GM10248 (cell line): ENCODE measurements at places on chromosomes 11 and 22.
A peak's percentile ranks its signal among the peaks of the same experiment; 100 is the strongest.

DNA sequence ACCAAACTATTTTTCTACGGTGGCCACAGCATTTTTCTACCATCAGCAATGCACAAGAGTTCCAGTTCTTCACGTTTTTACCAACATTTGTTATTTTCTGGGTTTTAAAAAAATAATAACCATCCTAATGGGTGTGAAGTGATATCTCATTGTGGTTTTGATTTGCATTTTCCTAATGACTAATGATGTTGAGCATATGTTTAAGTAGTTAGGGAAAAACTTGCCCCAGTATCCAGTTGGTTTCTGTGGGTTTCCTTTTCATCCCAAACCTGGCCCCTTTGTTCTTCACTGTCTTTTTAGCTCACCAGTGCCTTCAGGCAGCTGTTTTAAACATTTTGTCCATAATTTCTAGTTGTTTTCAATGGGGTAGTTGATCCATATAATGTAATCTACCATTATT is 14.7 kb upstream of the PTS start:
- DNase-seq, result no peak

DNA sequence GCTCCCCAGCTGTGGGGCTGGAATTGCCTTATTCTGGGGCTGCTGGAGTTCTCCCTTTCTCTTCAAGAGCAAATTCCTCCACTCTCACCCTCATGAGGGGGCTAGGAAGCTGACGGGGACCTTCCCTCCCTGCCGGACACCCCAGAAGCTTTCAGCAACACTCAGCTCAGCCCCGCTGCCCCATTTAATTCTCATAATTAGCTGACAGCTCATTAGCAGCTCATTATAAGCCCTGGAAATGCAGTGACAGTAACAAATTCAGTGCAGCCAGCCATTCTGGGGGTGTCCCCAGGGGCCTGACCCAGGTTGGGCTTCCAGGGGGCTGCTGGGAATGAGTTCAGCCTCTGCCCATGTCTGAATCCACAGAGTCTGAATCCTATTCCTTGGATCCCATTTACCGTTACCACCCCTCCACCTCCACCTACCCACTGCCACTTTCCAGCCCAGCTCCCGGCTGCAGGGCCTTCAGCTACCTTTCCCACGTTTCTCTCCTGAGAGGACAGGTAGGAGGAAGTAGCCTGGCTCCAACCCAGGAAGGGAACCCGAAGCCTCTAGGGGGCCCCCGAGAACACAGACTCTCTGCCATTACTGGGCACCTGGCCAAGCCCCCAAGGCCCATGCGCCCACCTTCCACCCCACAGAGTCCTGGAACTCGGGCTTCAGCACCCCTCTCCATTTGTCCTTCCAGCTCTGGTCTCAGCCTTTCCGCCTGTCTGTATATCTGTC is 101.7 kb upstream of the LMO1 start:
- no peak for DNase-seq

GRCh38 chr11:100031973-100032372 is 655.1 kb upstream of the ARHGAP42 start:
- no peak for DNase-seq

GRCh38 chr11:75561426-75562047 is 516 bp upstream of the SERPINH1 start:
- no peak for DNase-seq

DNA sequence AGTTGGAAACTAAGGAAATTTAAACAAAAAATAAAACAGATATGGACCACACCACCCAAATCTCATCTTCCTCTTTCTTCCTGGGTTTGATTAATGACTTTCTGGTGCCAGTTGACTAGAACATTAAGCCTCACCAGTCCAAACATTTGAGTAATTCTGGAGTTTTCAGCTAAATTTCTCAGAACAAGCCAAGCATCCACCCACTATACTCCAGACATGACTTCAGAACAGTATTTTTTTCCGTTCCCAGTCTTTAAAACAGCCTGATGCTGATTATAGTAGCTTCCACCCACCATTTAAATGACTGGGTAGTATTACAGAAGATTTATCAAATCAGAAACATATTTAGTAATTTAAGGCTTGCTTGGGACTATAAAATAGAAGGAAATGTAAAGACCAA is 230.9 kb upstream of the UBASH3B start:
- DNase-seq, result no peak

GRCh38 chr22:40235308-40235707 is 57.6 kb downstream of the TNRC6B start:
- no peak for DNase-seq

GRCh38 chr22:44180706-44181032 is at the start of gene PARVG:
PARVG (plus strand) TSS chr22:44180925; CDS start chr22:44183330, 2,405 bp downstream.
- DNase-seq, result peak; percentile 84

- no peak for DNase-seq
These were observed 18.6 kb upstream of the PARVB start for GRCh38 chr22:44005524-44005923.

DNA sequence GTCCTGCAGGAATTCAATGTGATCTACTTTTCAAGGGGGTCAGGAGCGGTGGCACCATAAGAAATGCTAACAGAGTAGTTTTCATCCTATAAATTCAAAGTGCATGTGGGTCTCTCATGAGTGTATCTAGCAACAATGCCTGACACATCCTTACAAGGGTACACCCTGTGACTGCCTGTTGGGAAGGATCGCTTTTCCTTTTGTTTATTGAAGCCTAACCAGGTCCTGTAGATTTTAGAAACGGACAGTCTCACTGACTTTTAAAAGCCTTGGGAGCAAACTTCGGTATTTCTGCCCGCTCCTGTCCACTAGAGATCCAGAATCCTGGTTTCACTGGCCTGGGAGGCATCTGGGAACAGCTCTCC is 102.4 kb downstream of the MICAL2 start:
- DNase-seq, result no peak

DNA sequence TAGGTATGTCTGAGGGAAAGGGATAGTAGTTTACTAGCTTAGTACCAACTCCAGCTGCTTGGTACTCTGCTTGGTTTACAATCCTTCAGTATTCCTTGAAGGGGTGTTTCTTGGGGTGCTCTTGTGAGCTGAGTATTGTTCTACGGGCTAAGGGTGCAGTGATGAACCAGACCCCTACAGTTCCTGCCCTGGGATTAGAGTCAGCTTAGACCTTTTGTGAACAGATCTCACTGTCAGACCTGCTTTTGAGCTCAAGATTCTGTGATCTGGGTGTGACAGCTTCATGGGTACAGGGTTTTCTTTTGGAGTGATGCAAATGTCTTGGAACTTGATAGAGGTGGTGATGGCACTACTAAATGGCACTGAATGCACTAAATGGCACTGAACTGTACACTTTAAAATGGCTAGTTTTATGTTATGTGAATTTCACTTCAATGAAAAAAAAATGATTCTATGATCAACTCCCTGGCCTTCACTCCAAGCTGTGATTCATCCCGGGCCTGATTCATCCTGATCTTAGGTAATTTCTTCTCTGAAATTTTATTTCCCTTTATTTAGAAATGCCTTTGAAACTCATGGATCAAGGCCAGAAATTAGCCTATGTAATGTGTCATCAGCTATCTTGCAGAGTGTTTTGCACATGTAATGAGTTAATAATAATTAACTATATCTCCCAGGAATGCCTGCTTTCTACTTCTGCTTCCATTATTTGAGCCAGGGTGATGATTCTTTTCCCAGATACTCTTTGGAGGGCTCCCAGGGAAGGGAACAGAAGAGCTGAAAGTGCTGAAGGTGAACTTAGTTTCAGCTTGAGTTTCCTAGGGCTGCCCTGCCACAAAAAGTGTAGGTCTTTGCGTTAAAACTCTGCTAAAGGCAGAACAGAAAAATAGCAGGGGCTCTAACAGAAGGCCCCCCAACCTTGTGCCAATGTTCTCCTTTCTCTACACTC is 87.9 kb downstream of the NCAM1 start:
- no peak for DNase-seq
